ENCODE measurements at places on chromosomes 1 and 21.

DNA sequence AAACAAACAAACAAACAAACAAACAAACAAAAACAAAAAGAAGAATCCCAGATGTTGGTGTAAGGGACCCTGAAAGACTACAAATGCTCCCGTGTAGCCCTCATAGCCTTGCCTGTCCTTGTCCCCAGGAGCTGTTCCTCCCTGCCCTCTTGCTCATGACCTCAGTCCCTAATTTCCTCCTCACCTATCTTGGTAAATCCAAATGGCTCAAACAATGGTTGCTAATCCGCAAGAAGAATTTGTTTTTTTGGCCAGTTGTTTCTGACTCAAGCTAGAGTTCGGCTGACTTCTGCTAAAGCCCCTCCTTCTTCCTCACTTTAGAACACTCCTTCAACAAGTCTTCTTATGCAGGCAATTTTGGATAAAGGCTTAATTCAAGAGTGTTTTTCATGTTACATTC lies 15.6 kb downstream of the LCA5L start:
- DNase-seq: no peak

DNA sequence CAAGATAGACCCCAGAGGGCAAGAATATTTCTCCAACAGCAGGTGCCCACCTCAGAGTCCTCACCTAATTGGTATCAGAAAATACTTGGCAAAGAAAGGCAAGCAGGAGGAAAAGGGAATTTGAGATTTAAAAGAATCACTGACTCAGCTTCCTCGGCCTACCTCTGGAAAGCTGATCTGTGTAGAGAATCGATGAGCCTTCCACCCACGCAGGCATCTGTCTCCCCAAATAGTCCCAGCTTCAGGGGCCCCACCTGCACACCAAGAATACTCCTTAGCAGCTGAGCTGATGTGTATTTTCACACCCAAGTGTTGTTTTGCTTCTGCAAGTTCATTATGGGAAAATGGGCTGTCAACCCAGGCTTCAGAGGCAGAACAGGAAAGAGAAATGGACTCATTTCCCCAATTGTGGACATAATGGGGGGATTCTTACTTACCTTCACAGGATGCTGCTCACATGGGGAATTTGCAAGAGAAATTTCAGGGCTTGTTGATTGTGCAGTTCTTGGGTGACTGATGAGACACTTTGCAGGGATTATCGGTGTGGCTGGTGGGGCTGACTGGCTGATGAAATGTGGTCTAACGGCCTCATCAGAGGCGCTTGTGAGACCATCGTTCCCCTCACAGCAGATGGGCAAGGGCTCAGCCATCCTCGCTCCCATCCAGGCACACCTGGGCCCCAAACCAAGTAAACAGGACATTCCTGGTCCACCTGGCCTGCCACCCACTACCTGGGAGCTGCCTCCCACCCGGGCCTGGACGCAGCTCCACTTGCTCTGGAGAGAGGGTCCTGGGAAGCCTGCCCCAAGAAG lies 436.3 kb downstream of the PTPRU start:
- no peak for DNase-seq

- peak; percentile 37 for DNase-seq
Observed at GRCh38 chr1:205504311-205505075, at the start of gene CDK18. TSS of gene CDK18 (plus strand) at chr1:205504669. CDS start at chr1:205523168, 18,499 bp downstream.

DNA sequence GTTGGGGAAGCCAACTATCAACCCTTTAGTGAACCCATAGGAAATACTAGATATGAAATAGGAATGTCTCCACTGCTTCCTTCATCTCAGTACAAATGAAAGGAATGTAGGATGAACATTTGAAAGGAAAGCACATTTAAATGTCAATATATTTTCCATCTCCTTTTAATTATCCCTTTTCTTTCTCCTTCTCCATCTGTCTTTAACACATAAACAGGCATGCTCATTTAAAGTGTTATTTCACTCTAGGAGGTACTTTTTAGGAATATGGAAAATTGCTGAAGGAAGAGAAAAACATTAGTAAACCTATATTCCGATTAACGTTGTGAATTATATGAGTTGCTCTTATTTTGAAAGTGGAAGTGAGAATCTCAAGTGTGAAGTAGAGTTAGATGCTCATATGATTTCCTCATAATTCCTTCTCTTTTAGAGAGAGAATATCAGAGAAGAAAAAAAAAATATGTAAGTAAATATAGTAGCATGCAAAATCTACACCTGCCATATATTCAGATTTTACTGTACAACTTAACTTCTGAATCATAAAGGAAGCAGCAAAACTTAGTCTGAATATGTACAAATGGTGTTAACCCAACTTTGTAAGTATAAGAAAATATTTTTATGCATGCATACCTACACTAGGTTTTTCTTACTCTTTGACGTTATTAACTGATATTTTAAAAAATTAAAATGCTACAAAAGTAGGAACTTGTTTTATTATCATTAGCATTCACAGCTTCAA lies 406.9 kb upstream of the B3GALT2 start:
- no peak for DNase-seq

- no peak for DNase-seq
Observed at GRCh38 chr1:50193002-50193401, 84.3 kb downstream of the ELAVL4 start.

GRCh38 chr1:99758073-99758511 lies 8.3 kb downstream of the FRRS1 start:
- DNase-seq: no peak

DNA sequence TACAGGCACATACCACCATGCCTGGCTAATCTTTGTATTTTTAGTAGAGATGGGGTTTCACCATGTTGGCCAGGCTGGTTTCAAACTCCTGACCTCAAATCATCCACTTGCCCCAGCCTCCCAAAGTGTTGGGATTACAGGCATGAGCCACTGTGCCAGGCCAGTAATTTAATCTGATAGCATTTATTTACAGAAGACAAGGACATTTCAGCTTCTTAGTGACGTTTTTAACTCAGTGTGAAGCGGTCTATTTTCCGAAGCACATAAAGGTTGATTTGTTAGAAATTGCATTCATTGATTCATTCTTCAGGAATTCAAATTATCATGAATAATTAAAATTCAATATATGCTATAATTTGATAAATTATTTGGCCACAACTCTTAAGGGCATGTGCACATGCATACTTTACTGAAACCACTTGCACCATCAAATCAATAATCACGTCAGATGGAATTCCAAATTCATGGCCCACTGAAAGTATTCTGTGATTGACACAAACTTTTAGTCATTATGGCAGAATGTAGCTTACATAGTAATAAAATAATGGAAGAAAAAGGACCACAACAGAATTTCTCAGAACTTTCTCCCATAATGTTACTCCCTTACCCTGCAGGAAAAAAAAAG lies 339.5 kb downstream of the VAV3 start:
- no peak for DNase-seq

- no peak for DNase-seq
Observed at GRCh38 chr1:14686701-14687100, 88.2 kb downstream of the KAZN start.

GRCh38 chr1:39106801-39107327 lies 80.7 kb downstream of the NDUFS5 start:
- no peak for DNase-seq

- no peak for DNase-seq
Observed at GRCh38 chr1:204932573-204932909, 61.9 kb downstream of the NFASC start.

- no peak for DNase-seq
Observed at GRCh38 chr1:89310976-89311375, 38.3 kb upstream of the GBP5 start.

GRCh38 chr1:186050360-186050759 lies 316.2 kb downstream of the HMCN1 start:
- DNase-seq: no peak

GRCh38 chr1:202551683-202552082 lies 158.6 kb downstream of the SYT2 start:
- DNase-seq: no peak

GRCh38 chr1:83776913-83777757 lies 221.8 kb downstream of the TTLL7 start:
- DNase-seq: no peak

GRCh38 chr1:156618853-156619581 lies at the start of gene HAPLN2:
TSS of gene HAPLN2 (plus strand) at chr1:156619415. CDS start at chr1:156623491, 4,076 bp downstream.
- DNase-seq: peak; percentile 14

DNA sequence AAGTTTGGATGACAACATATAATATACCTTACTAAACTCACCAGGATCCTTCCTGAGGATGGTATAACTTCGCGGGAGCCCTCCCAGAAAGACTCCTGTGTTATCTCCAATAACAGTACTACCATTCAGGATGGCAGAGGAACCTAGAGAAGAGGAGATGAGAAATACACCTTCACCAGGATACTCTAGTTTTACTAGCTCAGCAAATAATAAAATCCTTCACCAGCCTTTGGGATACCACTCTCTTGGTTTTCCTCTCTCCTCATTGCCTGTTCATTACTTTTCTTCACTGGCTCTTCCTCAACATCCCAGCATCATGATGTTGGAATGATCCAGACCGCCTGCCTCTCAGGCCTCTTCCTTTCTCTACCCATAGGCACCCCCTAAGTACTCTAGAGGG lies 336.6 kb downstream of the USH2A start:
- no peak for DNase-seq

- no peak for DNase-seq
Observed at GRCh38 chr21:44854391-44854663, 19.2 kb downstream of the PTTG1IP start.

- no peak for DNase-seq
Observed at GRCh38 chr1:168288311-168289052, 7.8 kb downstream of the TBX19 start.

DNA sequence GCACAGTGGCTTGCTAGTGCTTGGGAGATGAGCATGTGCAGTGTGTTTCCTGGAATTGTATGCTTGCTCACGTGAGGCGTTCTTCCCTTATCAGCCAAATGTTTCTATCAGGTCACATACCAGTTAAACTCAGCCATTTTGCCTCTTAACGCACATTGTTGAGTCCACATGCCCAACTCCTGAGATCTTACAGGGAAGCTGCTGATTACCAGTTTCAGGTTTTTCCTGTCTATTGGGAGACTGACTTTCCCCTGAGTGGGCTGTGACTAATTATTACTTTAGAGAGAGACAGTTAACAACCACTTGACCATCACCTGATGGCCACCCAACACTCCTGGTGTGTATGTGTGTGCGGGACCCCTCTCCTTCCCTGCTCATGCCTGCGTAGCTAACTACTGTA lies 161.3 kb upstream of the PTGFR start:
- no peak for DNase-seq

DNA sequence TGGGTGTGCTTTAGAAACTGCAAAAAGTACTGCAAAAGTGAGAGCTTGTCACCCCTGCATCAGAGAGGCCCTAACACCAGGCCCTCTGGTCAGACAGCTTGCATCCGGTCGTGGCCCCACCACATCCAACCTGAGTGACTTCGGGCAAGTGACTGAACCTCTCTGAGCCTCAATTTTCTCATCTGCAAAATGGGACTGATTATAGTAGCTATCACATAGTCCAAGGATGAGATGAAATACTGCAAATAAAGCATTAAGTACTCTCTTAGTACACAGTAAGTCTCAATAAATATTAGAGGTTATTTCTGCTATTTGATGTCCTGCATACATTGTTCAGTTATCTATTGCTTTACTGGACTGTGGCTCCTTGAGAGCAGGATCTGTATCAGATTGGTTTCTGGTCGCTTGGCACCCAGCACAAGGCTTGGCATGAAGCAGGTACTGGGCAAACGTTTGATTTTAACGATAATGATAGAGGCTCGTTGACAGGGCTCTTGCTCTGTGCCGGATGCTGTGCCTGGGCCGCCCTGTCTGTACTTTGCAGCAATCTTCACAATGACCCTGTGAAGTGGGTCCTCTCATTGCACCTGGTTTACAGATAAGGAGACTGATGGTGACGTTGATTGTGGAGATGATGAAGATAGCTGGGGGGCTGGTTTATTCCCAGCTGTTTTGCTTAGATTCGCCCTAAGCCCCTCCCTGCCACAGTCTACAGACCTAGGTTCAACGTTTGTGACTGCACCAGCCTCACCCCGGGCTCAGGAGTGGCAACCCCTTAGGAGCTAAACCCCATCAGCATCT lies 43.6 kb downstream of the RAP1GAP start:
- no peak for DNase-seq

DNA sequence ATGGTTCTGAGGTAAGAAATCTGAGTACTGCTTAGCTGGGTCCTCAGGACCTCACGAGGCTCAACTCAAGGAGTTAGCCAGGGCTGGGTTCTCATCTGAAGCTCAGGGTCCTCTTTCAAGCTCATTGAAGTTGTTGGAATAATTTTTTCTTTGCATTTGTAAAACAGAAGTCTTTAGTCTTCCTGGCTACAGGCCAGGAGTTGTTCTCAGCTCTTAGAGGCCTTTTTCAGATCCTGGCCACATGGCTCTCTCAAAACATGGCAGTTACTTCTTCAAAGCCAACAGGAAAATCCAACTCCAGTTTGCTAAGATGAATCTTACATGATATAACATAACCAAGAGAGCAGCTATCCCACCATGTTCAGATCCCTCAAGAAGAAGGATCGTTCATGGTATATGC lies 92.3 kb upstream of the CHODL start:
- DNase-seq: no peak

DNA sequence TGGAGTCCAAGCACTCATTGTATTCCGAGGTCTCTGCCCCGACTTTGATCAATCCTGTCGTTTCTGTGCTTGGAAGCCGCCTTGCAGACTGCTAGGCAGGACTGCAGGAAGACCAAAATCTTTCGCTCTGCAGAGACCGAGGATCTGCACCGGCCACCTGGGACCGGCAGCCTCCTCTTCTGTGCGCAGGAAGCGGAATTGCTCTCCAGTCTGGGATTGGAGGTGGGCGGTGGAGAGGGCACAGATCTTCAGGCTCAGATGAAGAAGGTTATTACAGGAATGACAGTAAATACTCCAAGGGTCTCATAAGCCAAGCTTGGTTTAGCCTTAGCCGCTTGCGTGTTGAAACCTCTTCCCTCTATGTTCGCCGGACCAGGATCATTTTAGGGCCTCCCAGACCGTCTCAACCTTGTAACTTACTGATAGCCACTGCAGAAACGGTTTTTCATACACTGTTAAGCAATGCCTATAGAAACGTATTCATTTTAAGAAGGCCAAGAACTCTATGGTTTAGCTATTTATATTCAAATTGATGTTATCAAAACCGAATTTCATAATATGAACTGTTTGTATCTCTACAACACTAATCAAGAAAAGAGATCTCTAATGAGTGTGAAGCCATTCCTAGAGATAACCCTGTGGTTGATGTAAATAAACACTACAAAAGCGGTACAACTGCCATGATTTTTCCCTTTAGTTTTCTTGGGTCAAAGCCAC lies 1.1 kb downstream of the MIA3 start:
- DNase-seq: no peak

GRCh38 chr1:48227165-48228013 lies 4.9 kb downstream of the SLC5A9 start:
- peak; percentile 28 for DNase-seq

GRCh38 chr1:217983051-217983375 lies 302.1 kb upstream of the RRP15 start:
- DNase-seq: no peak

- DNase-seq: no peak
Observed at GRCh38 chr1:221337106-221337505, 404.8 kb downstream of the DUSP10 start.

DNA sequence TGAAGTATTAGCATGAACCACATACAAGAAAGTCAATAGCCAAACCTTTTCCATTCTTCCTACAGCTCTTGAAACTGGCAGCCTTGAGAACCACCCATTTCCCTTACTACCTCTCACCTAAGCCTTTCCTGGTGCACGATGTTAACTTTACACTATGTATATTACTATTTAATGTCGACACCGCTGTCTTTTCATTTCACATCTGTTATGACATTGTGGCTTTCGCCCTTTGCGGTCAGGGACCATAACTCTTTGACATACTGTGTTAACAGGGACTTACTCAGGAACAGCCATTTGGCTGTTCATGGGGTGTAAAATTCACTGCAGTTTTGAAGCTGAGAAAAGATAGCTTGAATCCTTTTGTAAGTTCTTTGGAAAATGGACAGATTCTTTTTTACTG lies 21.1 kb upstream of the GPR88 start:
- DNase-seq: no peak

- DNase-seq: no peak
Observed at GRCh38 chr1:89104147-89104546, 21.8 kb downstream of the GBP2 start.

All from CD4-positive, alpha-beta T cell treated with Interleukin-10 for 1 hour (primary cell).